ENCODE measurements at places on chromosomes 4 and X.

DNA sequence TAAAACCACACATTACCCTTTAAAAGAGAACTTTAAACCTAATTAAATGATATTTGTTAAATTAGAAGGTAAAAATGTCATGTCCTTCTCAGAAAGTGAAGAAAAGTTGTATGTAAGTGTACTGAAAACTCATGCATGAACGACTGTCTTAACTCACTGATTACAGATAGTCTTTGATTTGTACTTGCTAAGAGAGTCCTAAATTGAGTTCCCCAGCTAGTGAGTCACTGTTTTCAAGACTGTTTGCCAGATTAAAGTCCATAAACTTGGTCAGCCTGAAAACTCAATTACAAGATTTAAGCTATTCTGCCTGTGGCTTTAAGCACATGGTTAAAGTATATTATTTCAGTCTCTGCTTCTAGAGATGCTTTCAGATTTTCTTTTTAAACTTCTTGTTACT lies 124.9 kb upstream of the ZCCHC13 start:
- H3K36me3 ChIP-seq, result no peaks in the 10 kb centered on the region
- H3K27me3 ChIP-seq, result no peaks in the 10 kb centered on the region
- H3K4me3 ChIP-seq, result no peak overlapping the region
- no peak overlapping the region for H3K27ac ChIP-seq
- no peak for DNase-seq

GRCh38 chr4:79198951-79199587 lies 126.8 kb downstream of the NAA11 start:
- H3K27me3 ChIP-seq, result no peaks in the 10 kb centered on the region
- no peak overlapping the region for H3K4me3 ChIP-seq
- H3K36me3 ChIP-seq, result no peaks in the 10 kb centered on the region
- H3K4me1 ChIP-seq, result no peaks in the 10 kb centered on the region
- H3K27ac ChIP-seq, result no peak overlapping the region

GRCh38 chrX:105375816-105376215 lies 155.3 kb upstream of the TEX13A start:
- H3K4me1 ChIP-seq, result no peaks in the 10 kb centered on the region
- H3K36me3 ChIP-seq, result no peaks in the 10 kb centered on the region
- H3K4me3 ChIP-seq, result no peak overlapping the region
- H3K27ac ChIP-seq, result no peak overlapping the region
- DNase-seq, result no peak

- H3K4me3 ChIP-seq, result peak overlapping the region; percentile 90
- no peaks in the 10 kb centered on the region for H3K27me3 ChIP-seq
- peaks cover 53% of the 10 kb centered on the region for H3K4me1 ChIP-seq
- DNase-seq, result no peak
- peak overlapping the region; percentile 81 for H3K27ac ChIP-seq
These were observed 1.8 kb downstream of the ZFYVE28 start for GRCh38 chr4:2416564-2417225.

GRCh38 chr4:16085822-16086221 lies 2.0 kb upstream of the PROM1 start:
- peaks cover 72% of the 10 kb centered on the region for H3K27me3 ChIP-seq
- no peak for DNase-seq
- H3K27ac ChIP-seq, result no peak overlapping the region
- H3K4me3 ChIP-seq, result no peak overlapping the region

DNA sequence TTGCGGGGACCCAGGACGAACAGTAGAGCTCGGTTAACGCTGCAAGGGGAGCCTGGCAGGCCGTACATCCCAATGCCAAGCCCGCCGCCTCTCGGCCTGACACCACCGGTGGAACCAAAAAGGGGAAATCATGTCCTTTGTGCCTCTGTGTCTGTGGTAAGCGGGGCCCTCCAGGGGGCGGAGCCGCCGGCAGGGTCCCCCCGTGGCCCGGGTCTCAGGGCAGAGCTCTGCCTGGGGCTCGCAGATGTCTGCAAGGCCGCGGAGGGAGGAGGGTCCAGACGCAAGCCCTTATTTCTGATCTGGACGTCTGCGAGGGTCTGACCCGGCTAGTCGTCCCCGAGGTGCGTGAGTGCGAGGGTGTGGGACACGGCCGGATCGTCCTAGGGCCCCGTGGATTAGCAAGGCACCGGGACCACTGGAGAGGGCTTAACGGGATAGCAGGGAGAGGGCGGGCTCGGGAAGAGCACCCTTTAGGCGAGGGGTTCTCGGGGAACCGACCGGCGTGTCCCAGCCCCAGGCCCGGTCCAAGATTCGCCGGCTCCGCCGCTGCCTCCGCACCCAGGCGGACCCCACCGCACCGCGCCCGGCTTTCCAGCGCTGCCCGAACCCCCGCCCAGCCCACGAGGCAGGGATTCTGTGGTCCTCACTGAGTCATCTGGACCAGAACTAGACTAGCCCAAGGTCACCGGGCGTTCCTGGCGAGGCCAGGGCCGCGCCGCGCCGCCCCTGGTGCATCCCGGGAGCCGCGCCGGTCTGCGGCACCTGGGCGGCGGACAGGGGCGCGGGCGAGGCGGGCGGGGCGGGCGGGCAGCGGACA lies 863 bp upstream of the FAM193A start:
- DNase-seq, result peak; percentile 45
- no peaks in the 10 kb centered on the region for H3K36me3 ChIP-seq
- peak overlapping the region; percentile 53 for H3K27ac ChIP-seq

DNA sequence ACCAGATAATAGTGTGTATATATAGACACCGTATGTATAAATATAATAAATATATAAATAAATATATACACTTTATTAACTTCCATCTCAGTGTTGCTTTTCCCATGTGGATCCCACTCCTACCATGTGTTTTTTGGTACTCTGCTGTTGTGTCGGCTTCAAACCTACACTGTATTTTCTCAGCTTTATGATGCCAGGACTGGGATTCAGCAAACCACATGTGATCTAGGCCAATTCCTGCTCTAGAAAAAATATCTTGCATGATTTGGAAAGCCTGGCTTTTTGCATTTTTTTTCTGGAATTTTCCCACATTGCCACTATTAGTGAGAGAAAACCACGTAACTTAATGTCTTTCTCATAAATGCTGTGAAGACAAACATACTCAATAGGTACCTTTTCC lies 55.8 kb downstream of the POLR2B start:
- H3K4me3 ChIP-seq, result no peak overlapping the region
- peaks cover 2% of the 10 kb centered on the region for H3K4me1 ChIP-seq
- no peak overlapping the region for H3K27ac ChIP-seq
- peaks cover 3% of the 10 kb centered on the region for H3K36me3 ChIP-seq
- peaks cover 9% of the 10 kb centered on the region for H3K27me3 ChIP-seq

GRCh38 chr4:1987296-1987695 lies 21.5 kb downstream of the NELFA start:
- H3K4me1 ChIP-seq, result peaks cover 4% of the 10 kb centered on the region
- no peak overlapping the region for H3K4me3 ChIP-seq
- DNase-seq, result no peak

- H3K27me3 ChIP-seq, result no peaks in the 10 kb centered on the region
- no peak for DNase-seq
- no peak overlapping the region for H3K27ac ChIP-seq
- no peak overlapping the region for H3K4me3 ChIP-seq
- H3K36me3 ChIP-seq, result no peaks in the 10 kb centered on the region
These were observed 16.4 kb upstream of the PORCN start for GRCh38 chrX:48492293-48492910.

GRCh38 chr4:37825968-37826294 lies 555 bp upstream of the PGM2 start:
- H3K27me3 ChIP-seq, result no peaks in the 10 kb centered on the region
